Activated CD4-positive, alpha-beta T cell treated with anti-CD3 and anti-CD28 coated beads, Interleukin-2, amount 10 ng/mL, durations not matched to agents 24 days and 14 days (primary cell): ENCODE measurements at places on chromosomes 3 and 15. TPM values are rescaled to one million over a fixed set of nuclear protein-coding genes. Genes with fewer than 3 reads are reported as not detected.

CACNA2D3 gene
- total RNA-seq, result not detected in 2 replicates

NEK11 gene
- 1.1 and 1.5 TPM in 2 replicates for total RNA-seq

TGM4 gene
- total RNA-seq, result not detected in 2 replicates

LHFPL4 gene
- total RNA-seq, result not detected in 2 replicates

IL5RA gene
- total RNA-seq, result not detected in 2 replicates

CDC25A gene
- total RNA-seq, result 57.0 and 60.2 TPM in 2 replicates

CHRNB4 gene
- not detected in 2 replicates for total RNA-seq

DIS3L gene
- total RNA-seq, result 48.6 and 57.2 TPM in 2 replicates

KIF15 gene
- total RNA-seq, result 26.5 and 28.3 TPM in 2 replicates

CDHR4 gene
- total RNA-seq, result not detected in 2 replicates
